NCI-H460 (cell line): ENCODE measurements at places on chromosomes 2 and 18. TPM values are rescaled to one million over a fixed set of nuclear protein-coding genes. Genes with fewer than 3 reads are reported as not detected.

Gene KYNU
- 274 and 287 TPM in 2 replicates for total RNA-seq

DNA sequence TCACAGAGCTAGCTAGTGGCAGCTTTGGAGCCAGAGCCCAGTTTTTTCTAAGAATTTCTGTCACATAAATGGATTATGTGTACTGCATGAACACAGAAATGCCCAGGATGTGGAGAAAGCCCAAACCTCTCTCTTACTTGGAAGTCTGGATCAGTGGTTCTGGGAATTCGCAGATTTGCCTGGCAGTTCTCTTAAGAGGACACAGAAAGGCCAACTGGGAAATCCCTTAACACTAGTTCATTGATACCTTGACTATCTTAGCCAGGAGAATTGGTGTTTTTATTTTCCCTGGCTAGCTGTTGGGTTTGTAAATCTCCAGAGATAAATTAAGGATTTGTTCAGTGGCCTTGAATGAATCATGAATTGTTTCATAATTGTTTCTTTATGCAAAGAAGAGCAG lies 95.3 kb downstream of the DPP10 start:
- DNase-seq = no peak

- no peak for DNase-seq
Measured at GRCh38 chr2:153004627-153005026, 286.2 kb downstream of the ARL6IP6 start.

DNA sequence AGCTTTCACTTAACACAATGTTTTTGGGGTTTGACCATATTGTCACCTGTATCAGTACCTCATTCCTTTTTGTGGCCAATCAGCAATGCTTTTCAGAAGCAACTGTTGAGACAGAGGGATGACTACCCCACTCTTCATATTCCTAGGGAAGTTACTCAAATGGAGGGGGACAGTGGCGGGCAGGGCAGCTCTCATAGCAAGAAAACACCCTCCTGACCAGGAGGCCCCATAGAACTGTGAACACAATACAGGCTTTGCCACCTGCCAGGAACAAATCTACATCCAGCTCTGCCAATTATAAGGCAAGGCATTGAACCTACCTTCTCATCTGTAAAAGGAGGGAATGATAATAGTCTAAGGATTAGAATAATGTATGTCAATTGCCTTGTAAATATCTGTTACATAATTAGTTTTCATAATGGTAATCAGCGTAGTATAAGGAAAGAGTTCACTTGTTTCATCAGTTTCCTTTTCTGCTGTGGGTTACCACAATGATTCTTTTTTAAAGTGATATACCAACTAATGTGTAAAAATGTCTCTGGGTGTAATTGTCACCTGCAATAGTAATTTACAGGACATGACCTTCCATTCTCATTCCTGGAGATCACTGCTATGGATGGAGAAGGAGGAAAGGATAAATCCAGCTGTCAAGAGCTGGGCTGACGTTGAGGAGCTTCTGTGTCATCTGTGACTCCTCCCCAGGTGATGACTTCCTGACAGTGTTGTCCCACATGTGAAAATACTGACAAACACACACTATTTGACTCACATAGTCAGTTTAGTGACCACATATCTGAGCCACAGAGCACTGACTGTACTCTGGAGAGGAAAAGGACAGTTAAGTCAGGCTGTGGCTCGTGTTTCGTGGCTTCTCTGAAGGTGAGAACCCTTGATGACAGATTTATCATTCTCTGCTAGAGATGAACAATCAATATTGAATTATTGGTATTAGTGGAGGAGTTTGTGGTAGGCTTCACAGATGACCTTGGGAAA lies 13.5 kb downstream of the ALPK2 start:
- DNase-seq = no peak

Gene AQP12A
- not detected in 2 replicates for total RNA-seq

GRCh38 chr2:48849770-48850169 lies 94.2 kb upstream of the LHCGR start:
- DNase-seq = no peak

GRCh38 chr2:112772911-112773475 lies 8.6 kb upstream of the CKAP2L start:
- no peak for DNase-seq

- no peak for DNase-seq
Measured at GRCh38 chr2:201452922-201453643, 1.5 kb downstream of the STRADB start.

Gene GREB1L
- 1.9 and 2.1 TPM in 2 replicates for total RNA-seq

- DNase-seq = no peak
Measured at GRCh38 chr2:80378-80777, 34.1 kb upstream of the FAM110C start.
